ENCODE measurements at places on chromosomes 3 and 15.

DNA sequence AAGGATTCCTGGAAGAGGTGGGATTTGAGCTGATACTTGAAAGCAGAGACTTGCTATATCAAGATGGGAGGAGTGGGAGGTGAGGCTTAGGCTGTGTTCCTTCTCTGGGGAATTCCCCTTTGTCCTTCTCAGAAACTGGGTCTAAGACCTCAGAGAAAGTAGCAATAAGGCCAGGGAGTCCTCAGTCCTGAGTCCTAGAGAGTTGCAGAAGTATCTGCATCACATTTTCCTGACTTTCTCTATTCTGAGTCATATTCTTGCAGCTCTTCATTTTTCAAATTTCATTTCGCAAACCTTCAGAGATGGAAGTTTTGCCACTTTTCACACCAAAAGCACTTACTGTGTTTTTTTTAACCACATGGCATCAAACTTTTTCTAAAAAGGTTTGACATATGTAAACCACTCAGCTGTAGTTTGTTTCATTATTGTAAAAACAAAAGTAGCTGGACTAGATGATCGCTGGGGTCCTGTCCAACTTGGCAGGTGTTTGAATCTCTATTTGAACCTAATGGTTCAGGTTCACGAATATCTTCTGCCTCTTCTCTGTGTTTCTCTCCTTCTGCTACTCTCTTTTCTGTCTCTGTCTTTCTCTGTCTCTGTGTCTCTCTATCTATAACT, 21.3 kb downstream of the COLQ start:
- DNase-seq, result no peak

DNA sequence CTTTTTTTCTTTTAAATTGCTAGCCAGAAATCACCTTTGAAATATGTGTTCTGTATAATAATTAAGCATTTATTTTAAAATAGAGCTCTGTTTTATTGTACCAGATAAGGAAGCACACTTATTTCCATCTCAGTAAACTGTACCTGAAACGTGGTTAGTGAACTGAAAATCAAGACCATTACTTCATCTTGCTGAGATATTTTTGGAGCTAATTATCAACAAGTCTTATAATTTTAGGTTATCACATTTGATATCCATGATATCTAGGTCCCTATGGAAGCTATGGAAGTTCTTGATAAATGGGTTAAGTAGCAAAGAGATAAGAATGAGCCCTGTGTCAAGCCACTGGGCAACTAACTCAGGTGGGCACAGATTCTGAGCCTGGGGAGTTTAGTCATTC, 187.2 kb downstream of the NFKBIZ start:
- DNase-seq, result no peak

GRCh38 chr15:47997195-47998080, 123.4 kb upstream of the SLC24A5 start:
- DNase-seq, result no peak

GRCh38 chr3:152491922-152492321, 223.2 kb downstream of the MBNL1 start:
- no peak for DNase-seq

GRCh38 chr15:77076323-77076915, 5.5 kb upstream of the TSPAN3 start:
- DNase-seq, result no peak

DNA sequence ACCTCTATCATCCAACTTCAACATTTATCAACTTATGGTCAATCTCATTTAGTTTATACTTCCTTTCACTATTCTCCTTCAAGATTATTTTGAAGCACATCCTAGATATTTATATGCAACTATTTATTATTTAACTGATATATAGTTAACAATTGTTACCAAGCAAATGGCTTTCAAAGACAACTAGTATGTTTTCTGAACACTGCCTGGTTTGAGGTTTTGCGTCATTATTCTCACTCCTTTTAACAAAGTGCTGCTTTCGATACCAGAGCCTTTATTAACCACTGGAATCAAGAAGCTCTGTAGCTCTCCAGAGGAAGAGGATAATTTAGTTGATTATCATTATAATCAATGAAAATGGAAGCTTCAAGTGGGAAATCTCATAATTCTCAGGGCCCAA, 19.6 kb downstream of the ZIC1 start:
- no peak for DNase-seq

GRCh38 chr3:100107221-100107814, 7.0 kb downstream of the FILIP1L start:
- no peak for DNase-seq

- no peak for DNase-seq
These were observed 52.5 kb upstream of the GPR149 start for GRCh38 chr3:154482507-154482906.

DNA sequence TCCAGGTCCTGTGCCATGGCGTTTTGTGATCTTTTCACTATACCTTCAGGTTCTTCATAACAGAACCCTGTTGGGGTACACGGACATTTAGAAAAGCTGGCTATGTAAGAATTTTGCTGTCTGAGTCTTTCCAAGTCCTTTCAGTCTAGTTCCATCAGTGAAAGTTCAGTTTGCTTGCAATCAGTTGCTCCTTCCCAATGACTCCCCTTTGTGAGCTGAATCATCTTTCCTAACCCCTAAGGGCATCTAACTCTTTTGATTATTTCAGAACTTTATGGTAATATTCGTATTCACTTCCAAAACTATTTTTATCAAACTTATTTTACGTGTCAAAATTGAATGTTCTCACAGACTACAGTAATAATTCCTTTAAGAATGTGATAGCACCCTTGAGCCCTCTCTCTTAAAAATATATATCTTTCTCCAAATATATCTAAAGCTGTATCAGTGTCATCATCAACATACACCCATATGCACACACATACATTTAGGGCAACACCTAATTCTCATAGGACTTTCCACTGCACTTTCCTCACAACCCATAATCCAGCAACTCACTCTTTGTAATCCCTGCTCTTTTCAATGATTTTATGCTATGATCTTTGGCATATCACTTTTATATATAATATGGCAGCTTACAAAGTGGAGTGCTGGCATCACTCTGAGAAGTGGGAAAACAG, 263.7 kb downstream of the GBE1 start:
- DNase-seq, result no peak

DNA sequence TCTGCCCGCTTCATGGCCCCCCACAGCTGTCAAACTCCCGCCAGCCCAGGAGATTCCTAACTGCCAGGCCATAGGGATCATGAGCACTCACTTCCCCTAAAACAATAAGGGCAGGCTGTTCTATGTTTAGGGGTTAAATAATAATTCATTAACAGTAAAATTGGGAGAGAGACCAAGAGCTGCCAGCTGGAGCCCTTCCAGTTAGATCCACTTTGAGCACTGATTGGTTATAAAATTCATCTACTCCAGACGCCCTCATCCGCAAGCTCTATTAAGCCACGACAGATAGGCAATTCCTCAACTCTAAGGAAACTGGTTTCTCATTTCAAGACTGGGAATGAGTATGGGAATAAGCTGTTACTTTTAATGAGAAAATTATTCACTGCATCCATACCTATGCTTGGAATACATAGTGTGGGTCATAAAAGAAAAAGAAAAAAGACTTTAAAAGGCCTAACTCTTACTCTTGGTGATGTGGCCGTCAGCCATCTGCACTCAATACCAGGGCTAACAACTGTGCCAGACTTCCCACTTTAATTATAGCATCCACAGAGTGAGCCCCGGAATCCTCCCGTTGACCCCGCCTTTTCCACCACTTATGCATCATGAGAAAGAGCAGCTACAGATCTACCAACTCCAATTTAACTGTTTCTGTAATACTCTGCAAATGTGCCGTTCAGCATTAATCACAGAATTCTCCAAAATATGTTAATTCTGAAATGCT, 44.5 kb downstream of the IL17RD start:
- no peak for DNase-seq

- no peak for DNase-seq
These were observed 460.3 kb upstream of the WNT5A start for GRCh38 chr3:55947406-55947805.

- DNase-seq, result no peak
These were observed 119.9 kb upstream of the STT3B start for GRCh38 chr3:31412832-31413231.

DNA sequence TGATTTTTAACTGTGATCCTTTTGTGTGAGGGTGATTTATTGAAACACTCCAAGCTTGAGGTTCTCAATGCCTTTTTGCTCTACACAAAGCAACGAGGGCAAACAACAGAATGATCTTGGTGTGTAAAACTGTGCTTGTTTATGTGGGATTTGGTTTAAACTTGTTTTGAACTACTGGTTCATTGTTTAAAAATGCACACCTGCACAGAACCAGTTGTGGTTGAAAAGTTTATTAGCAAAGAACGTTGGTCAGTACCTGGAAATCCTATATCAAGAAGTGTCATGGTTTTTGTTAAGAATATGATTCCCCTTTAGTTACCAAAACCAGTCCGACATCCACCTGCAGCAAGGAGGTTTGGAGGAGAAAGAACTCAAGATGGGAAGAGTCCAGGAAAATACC, 239.4 kb downstream of the WNT5A start:
- DNase-seq, result no peak

DNA sequence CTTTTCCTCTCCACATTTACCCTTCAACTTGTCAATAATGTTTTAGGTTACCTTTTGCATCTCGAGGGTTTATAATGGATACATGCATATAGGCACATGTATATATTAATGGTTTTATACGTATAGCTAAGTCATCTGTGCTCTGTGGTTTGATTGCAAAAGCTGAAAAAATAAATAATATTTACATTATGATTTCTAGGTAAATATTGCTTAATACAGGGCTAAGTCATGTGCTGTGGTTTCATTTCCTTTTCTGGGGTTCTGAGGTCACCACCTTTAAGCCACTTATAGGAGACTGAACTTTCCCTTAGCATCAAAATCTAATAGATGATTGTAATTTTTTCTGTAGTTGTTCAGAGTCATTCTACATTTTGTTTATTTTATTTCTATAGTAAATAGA, 33.1 kb downstream of the LPP start:
- no peak for DNase-seq

DNA sequence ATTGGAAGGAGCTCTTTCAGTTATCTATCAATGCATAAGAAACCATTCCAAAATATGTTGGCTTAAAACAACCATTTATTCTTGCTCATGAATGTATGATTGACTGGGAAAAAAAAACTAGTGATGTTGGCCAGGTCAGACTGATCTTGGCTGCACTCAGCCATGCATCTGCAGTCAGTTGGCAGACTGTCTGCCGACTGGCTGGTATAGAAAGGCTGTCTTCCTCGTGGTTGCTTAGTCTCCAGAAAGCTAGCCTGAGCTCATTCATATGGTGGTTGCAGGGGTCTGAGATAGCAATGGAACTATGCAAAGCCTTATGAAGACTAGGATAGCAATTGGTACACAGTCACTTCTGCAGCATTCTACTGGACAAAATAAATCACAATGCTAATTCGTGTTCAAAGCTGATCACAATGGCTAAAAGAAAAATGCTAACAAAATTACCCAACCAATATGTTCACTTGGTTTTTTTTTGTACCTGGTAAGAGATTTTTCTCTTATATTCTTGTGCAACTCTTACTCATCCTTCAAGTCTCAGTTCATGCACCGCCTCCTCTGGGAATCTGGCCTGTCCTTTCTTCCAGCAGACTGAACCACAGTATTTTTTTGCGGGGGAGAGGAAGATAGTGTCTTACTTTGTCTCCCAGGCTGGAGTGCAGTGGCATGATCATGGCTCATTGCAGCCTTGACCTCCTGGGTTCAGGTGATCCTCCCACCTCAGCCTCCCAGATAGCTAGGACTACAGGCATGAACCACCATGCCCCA, 126.8 kb downstream of the KCNAB1 start:
- no peak for DNase-seq

GRCh38 chr15:41779662-41780157, 5.4 kb downstream of the MAPKBP1 start:
- no peak for DNase-seq

GRCh38 chr15:22263738-22264137, 183.4 kb downstream of the OR4M2 start:
- DNase-seq, result peak; percentile 30

- DNase-seq, result no peak
These were observed 18.5 kb upstream of the DPPA4 start for GRCh38 chr3:109355625-109356441.

DNA sequence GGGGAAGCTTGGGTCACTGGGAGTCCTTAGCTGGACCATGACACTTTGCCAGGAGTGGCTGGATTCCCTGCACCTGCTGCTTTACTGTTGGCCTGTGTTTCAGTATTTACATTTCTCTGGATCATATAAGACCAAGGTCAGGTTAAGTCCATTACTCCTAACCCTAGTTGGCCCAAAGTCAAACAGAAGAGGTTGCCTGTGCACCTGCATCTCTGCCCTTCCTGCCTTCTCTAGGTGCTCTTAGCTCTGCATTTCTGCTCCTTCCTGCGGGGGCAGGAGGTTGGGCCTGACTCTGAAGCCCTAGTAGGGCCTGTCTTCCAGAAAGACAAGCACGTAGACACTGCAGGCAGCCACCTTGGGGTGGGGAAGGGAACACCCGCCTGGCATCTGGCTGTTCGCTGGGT, 124.3 kb downstream of the RPLP1 start:
- peak; percentile 27 for DNase-seq

DNA sequence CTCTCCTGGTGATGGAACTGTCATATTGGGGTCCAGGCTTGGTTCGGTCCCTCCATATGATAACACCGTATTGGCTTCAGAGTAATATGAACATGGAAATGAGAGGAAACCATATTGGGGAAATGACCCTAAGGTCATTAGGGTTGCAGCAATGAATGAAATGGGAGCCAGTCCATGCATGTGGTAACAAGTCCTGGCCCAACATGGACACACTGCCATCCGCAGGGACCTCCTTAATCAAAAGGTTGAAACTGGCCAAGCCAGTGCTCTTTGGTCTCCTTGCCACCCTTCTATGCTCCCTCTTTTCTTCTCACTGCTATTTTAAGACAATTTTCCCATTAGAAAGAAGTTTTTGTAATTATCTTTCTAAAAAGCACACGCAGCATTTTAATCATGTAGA, 8.3 kb downstream of the SHC4 start:
- no peak for DNase-seq

GRCh38 chr15:40863660-40864270, 10.3 kb downstream of the RHOV start:
- DNase-seq, result no peak

DNA sequence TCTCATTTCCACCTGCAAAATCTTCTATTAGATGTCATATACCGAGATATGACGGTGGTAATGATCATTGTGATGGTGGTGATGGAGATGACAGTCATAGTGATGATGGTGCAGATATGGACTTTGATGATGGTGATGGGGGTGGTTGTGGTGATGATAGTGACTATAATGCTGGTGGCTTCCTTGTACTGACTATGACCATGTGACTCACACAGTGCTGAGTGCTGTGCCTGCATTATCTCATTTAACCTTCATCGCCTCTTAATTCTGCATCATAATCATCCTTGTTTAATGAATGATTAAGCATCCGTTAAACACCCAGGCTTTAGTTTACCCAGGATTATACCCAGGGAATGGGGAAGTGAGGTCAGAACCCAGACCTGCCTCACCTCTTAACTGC, 331.7 kb downstream of the FEZF2 start:
- no peak for DNase-seq

GRCh38 chr3:29363110-29363509, 82.2 kb downstream of the RBMS3 start:
- no peak for DNase-seq

GRCh38 chr3:43978708-43979107, 263.0 kb upstream of the TOPAZ1 start:
- no peak for DNase-seq

Measured in CD4-positive, alpha-beta T cell treated with Interleukin-17A for 4 hours (primary cell).